GM04503 (cell line): ENCODE measurements at places on chromosomes 13 and 19.

DNA sequence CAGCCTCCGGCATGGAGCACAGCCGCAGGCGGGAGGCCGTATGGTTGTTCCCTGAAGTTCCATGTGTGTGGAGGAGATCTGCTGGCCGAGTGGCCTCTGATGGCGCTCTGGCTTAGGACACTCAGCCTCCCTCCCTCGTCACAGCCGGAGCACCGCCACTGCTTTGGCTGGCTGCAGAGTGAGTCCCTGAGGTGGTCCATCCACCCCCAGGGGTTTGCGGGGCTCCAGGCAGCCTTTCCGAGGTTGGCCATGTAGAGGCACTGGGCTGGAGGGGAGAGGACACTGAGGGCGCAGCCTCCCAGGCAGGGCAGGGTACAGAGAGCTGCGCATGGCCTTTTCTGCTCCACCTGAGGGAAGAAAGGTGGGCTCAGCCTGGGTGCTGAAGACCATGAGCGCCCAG lies 19.8 kb upstream of the NPAS1 start:
- no peak for DNase-seq

- DNase-seq, result no peak
Observed at GRCh38 chr13:35475212-35475959, 1.1 kb downstream of the MAB21L1 start.

DNA sequence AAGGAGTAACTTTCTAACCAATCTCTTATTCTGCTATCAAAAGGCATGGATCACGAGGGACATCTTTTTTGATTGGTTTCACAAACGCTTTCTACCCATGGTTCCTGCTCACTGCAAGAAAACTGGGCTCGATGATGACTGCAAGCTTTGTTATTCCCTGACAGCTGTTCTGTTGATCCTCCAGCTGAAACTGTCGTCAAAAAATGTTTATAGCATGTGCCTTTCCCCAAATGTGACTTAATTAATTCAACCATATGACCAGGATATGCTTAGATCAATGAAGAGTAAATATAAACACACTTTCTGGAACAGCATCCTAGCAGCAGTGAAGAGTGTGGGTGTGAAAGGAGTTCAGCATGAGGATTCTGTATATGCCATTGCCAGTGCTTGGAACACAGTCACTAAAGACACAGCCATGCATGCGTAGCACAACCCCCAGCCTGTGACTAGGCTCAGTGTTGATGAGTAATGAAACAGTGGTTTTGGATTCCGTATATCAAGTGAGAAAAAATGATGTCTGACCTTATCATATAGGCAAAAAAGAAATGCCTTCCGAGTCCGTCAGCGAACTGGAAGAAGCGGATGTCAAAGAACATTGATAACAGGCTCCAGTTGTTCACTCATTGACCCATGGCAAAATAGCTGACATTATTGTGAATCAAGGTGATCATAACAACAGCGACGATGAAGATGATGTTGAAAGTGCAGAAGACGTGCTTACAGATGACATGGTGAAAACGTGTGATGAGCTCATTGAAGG lies 347.4 kb downstream of the FGF9 start:
- no peak for DNase-seq

DNA sequence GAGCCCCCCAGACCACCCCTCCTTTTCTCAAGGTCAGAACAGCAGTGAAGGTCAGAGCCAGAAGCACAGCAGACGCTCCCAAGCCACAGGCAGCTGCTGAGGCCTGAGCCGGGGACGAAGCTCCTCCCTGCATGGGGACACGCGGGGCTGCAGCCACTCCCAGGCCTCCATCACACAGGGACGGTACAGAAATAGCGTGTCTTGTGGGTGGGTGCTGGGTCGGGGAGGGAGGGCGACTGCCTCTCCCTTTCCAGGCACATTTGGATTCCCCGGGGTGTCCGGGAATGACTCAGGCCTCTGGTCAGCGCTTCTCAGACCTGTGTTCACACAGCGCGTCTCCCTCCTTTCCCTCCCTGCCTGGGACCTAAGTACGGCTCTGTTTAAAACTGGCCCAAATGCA lies 33.2 kb downstream of the RASA3 start:
- DNase-seq, result peak; percentile 87

DNA sequence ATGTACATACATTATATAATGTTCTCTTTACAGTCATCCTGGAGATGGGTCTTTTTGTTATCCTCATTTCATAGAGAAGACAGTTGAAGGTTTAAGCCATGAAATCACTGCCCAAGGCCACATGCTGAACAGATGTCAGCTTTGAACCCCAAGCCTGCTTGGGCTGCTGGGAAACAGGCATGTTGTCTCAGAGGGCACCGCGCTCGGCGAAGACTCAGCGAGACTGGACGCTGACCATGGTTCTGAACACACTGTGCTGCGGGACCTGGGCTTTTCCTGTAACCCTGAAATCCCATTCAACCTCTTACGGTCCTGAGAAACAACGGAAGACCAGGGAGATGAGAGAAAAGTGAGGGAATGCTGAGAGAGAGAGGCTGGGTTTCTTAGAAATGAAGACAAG lies 27.3 kb downstream of the LRFN3 start:
- no peak for DNase-seq

- no peak for DNase-seq
Observed at GRCh38 chr13:42798118-42798517, 16.7 kb downstream of the FAM216B start.

DNA sequence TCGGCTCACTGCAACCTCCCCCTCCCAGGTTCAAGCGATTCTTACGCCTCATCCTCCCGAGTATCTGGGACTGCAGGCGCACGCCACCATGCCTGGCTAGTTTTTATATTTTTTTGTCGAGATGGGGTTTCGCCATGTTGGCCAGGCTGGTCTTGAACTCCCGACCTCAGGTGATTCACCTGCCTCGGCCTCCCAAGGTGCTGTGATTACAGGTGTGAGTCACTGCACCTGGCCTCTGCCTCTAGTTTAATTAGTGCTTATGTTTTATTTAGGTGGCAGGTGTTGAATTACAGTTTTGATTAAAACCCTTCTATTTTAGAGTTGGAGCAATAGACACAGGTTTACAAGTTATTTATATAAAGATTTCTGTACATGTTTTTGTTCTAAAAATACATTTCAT lies 42.8 kb downstream of the ATP11A start:
- no peak for DNase-seq

DNA sequence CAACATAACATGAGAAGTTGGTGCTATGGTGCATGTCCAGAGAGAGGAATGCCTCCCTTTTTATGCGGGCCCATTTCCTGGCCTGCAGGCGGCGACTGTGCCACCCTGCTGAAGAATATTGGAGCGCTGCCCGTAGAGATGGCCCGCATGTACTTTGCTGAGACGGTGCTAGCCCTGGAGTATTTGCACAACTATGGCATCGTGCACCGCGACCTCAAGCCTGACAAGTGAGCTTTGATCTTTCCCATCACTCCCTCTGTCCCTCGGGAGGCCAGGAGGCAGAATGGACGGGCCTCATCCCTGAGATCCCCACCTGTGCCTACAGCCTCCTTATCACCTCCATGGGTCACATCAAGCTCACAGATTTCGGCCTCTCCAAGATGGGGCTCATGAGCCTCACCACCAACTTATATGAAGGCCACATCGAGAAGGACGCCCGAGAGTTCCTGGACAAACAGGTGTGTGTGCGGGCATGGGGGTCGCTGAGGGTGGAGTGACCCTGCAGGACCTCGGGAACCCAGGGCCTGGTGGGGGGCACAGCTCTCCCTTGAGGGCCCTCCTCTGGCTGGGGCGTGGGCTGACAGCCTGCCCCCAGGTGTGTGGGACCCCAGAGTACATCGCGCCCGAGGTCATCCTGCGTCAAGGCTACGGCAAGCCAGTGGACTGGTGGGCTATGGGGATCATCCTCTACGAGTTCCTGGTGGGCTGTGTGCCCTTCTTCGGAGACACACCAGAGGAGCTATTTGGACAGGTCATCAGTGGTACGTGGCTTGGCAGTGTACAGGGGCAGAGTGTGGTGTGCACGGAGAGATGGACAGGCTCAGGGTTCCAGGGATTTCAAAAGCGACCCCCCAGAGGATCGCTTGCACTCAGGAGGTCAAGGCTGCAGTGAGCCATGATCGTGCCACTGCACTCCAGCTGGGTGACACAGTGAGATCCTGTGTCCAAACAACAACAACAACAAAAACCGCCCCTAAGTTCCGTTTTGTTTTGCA lies 16.2 kb downstream of the DNASE2 start:
- DNase-seq, result no peak

GRCh38 chr19:33418461-33418860 lies 45.0 kb downstream of the CEBPG start:
- DNase-seq, result no peak

GRCh38 chr13:90594681-90595080 lies 752.8 kb upstream of the MIR17HG start:
- DNase-seq, result peak; percentile 14

GRCh38 chr13:83620530-83621220 lies 261.6 kb downstream of the SLITRK1 start:
- DNase-seq, result no peak

- no peak for DNase-seq
Observed at GRCh38 chr13:74574964-74575728, 440.9 kb upstream of the KLF12 start.

GRCh38 chr13:48568370-48569103 lies 35.7 kb upstream of the RCBTB2 start:
- DNase-seq, result no peak

DNA sequence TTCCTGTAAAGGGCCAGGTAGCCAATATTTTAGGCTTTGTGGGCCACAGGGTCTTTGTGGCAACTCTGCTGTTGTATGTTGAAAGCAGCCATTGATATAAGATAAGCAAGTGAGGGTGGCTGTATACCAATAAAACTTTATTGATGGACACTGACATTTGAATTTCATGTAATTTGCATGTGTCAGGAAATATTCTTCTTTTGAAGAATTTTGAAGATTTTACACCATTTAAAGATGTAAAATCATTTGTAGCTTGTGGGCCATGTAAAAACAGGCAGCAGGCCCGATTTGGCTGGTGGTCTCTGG lies 2.4 kb upstream of the CTU1 start:
- no peak for DNase-seq

DNA sequence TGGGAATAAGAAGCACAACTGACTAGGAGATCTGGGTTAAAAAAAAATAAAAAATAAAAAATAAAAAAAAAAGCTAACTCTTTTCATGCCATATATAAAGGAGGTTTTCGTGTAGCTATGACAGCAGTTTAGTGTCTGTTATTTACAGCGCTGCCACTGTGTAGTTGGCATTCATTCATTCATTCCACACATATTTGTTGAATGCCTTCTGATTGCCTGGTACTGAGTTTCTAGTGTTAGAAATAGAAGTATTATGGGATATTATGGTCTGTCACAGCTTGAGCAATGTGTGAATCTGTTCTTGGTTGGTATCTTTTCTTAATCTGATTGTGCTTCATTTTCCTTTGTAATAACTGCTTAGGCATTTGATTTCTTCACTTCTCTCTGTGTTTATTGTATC lies 237.4 kb downstream of the NBEA start:
- peak; percentile 64 for DNase-seq

GRCh38 chr19:1997353-1998233 lies 17.9 kb downstream of the BTBD2 start:
- no peak for DNase-seq

GRCh38 chr13:25300861-25301346 lies 521 bp upstream of the NUP58 start:
- no peak for DNase-seq

- DNase-seq, result no peak
Observed at GRCh38 chr19:49094505-49095482, 9.5 kb downstream of the SNRNP70 start.

GRCh38 chr13:43272851-43273250 lies 249.5 kb downstream of the DNAJC15 start:
- no peak for DNase-seq

DNA sequence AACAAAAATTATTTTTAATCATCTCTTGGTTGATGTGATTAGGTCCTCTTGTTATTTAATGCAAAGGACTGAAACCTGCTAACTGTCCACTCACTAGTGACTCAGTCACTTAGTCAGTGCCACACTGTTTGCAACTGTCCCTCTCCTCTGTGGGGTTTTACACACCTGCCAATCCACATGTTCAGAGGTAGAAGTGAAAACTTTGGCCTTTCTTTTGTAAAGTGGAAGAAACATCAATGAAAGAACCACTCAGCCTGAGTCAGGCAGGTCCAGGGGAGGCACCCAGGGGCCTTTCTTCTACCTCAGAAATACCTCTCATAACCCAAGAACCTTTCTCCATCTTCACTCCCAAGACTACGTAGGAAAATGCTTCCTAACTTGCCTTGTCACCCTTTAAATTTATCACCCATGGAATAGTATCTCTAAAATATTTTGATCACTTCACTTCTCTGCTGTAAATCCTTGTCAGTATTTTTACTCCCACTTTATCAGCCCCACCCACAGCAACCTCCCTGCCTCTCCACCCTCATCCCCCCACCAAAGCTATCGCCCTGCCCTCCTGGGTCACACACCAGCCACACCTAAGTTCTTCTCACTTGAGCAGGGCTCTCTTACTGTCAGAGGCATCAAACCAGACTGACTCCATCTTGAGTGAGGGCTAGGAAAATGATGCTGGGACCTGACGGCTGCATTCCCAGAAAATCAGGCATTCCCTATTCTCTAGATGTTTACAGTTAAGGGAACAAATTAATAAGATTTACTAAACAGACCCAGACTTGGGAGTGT lies 29.6 kb upstream of the EEF1AKMT1 start:
- no peak for DNase-seq

DNA sequence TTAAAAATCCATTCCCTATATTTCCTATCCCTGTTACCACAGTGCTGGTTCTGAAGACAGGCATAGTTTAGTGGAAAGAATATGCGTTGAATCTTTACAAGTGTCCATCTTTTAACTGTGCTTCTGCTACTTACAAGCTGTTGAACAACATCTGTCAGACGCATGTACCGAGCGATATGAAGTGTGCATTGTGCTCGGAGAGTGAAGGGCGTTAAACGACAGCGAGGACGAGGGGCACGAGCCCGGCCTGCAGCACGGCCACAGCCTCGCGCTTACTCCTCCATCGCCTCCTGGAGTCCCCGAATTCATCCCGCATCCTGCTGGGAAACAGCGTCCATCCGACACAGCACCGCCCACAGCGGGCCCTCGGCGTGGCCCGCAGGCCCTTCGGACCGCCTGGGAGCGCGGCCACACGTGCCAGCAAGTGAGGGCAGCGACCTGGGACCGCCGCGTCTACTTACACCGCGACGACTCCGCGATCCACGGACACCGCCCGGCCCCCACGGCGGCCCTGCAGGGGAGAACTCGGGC lies 514 bp downstream of the PCID2 start:
- DNase-seq, result no peak
